ENCODE measurements at places on chromosomes 13 and 19. TPM values are rescaled to one million over a fixed set of nuclear protein-coding genes. Genes with fewer than 3 reads are reported as not detected.

GRCh38 chr13:96822895-96823294, 171.4 kb downstream of the OXGR1 start:
- H3K36me3 ChIP-seq: no peaks in the 10 kb centered on the region
- no peak for DNase-seq
- H3K27ac ChIP-seq: no peak overlapping the region
- no peaks in the 10 kb centered on the region for H3K27me3 ChIP-seq

GRCh38 chr13:46387064-46387851, at the start of gene RUBCNL:
RUBCNL (minus strand) TSS chr13:46387252; CDS start chr13:46372475, 14,777 bp downstream.
- H3K4me3 ChIP-seq: peak within 1 kb of the TSS; percentile 69
- peaks cover 15% of the 10 kb centered on the region for H3K4me1 ChIP-seq
- DNase-seq: peak; percentile 85
- H3K27ac ChIP-seq: no peak within 1 kb of the TSS
- H3K36me3 ChIP-seq: no peaks in the 10 kb centered on the region

- H3K27ac ChIP-seq: no peak overlapping the region
- H3K36me3 ChIP-seq: no peaks in the 10 kb centered on the region
- no peak overlapping the region for H3K4me3 ChIP-seq
- no peak for DNase-seq
Observed at GRCh38 chr13:34078334-34078999, 260.5 kb downstream of the RFC3 start.

CTXN1 gene
- total RNA-seq: 1.5 TPM

CDC37 gene
- total RNA-seq: 131 TPM

SPTBN4 gene
- total RNA-seq: 0.72 TPM

SMIM17 gene
- under 0.01 TPM for total RNA-seq

- H3K36me3 ChIP-seq: no peaks in the 10 kb centered on the region
- no peaks in the 10 kb centered on the region for H3K4me1 ChIP-seq
- H3K27ac ChIP-seq: no peak overlapping the region
- DNase-seq: peak; percentile 87
Observed at GRCh38 chr19:6012426-6013170, 34.7 kb upstream of the RANBP3 start.

- H3K4me3 ChIP-seq: peak overlapping the region; percentile 71
- no peaks in the 10 kb centered on the region for H3K36me3 ChIP-seq
- peaks cover 3% of the 10 kb centered on the region for H3K27me3 ChIP-seq
- H3K4me1 ChIP-seq: no peaks in the 10 kb centered on the region
- peak; percentile 58 for DNase-seq
Observed at GRCh38 chr13:22915442-22916082, 265.2 kb upstream of the SGCG start.

Measured in osteoblast (primary cell).